Kidney epithelial cell (primary cell): ENCODE measurements at places on chromosomes 5 and 9.

- DNase-seq, result no peak
Measured at GRCh38 chr5:75818661-75819060, 101.4 kb upstream of the POC5 start.

- no peak for DNase-seq
Measured at GRCh38 chr5:136446565-136446964, 81.2 kb upstream of the TRPC7 start.

DNA sequence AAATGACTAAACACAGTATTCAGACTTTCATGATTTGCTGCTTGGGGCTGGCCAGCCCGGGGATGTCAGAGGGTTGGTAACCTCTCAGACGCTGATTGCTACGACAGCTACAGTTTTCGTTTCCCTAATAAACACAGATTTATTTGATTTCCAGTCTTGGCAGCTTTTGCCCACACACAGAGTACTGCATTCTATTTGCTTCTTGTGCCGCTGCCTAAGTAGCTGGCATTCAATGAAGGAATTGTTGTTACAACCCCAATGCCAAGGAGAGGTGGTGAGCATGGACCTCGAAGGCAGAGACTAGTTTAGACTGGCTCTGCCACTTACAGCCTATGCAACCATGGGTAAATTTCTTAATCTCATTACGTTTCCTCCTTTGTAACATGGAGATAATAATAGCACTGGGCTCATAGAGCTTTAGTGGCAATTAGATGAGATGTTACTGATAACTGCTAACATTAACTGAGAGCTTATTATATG is 247.1 kb upstream of the PANK3 start:
- no peak for DNase-seq

GRCh38 chr5:159972538-159973362 is 36.2 kb upstream of the TTC1 start:
- no peak for DNase-seq

GRCh38 chr5:58974083-58974482 is 391.2 kb downstream of the RAB3C start:
- DNase-seq, result no peak

DNA sequence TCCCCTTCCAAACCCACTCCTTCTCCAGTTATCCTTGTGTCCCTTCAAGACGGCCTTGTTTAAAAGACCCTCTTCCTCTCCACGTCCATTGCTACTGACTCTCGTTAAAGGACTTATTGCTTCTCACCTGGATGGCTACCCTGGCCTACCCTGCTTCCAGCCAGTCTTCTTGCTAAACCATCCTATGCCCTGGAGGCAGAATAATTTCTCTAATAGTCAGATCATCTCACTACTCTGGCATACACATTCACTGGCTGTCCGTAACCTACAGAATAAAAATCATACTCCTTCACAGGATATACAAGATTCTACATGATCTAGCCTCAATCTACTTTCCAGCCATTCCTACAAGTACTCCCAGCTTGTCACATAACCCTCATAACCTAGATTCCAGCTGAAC is 92.6 kb downstream of the TRPM6 start:
- DNase-seq, result no peak

GRCh38 chr5:134133995-134134541 is 19.6 kb downstream of the TCF7 start:
- DNase-seq, result no peak

DNA sequence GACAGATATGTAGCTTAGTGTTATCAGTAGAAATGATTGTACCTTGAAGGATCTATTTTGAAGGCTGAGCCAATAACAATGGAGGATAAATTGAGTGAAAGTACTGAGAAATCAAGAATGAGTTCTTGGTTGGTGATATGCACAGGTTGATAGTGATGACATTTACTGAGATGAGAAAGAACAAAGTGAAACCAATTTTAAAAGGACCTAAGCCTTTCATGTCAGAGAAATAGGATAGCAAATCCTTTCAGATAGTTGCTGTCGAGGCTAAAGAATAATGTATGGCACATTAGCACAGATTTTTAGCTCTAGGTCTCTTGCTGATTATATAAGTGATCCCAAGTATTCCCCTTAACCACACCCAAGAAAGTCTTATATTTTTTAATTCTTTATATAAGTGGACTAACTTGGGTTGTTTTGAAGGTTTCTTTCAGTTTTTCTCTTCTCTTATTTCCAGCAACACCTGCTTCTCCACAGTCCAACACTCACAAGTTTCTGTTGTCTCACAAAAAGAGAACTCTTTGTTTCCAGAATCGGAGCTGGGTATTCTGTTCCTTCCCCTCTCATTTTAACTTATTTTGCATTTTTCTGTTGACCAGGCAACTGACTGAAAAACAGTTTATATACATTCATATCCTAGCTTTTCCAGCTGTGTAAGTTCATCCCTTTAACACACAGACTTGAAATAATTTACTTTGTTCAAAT is 286.9 kb upstream of the ATP10B start:
- DNase-seq, result no peak

DNA sequence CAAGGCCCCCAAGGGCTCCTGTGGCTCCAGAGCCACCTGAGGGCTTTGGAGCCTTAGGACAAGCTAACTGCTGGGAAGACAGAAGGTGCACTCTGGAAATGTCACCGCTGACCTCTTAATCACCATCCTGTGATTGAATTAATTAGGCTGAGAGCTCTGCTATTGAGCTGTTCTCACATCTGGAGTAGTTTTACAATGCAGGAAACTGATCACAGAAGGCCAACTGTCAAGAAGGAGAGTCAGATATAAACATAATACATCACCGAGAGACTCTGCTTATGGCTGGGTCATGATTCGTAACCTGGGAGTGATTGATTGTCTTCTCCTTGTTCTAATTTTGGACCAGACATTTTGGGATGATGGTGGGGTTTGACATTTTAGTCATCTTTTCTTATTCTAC is 226.1 kb downstream of the SLIT3 start:
- no peak for DNase-seq

GRCh38 chr9:122190597-122191381 is 31.1 kb downstream of the MORN5 start:
- no peak for DNase-seq

DNA sequence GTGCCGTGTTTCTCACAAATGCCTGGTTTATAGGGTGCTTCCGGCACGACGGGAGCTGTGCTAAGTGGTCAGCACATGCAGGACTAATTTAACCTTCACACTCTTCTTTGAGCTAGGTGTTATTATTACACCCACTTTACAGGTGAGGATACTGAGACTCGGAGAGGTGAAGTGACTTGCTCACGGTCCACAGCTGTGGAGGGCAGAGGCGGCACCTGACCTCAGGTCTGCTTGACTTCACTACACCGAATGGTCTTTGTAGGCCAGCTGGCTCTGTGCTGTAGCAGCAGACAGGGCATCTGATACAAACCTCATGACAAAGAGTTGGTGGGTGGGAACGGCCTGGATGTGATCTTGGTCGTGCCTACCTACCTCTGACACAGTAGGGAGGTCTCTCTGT is 102.0 kb upstream of the BOD1 start:
- no peak for DNase-seq
